Natural killer cell treated with Interleukin-12 subunit alpha and Interleukin-12 subunit beta and Interleukin-15 and Interleukin-18, amount 100 ng/mL, for 72 hours (primary cell): ENCODE measurements at places on chromosomes 11 and 22. TPM values are rescaled to one million over a fixed set of nuclear protein-coding genes. Genes with fewer than 3 reads are reported as not detected.

The OR8G1 gene
- total RNA-seq = not detected

- no peak for DNase-seq
Observed at GRCh38 chr11:126949066-126949891, 51.3 kb downstream of the KIRREL3 start.

The RAB36 gene
- 2.1 TPM for total RNA-seq

GRCh38 chr11:62493801-62494200 lies 52.8 kb downstream of the AHNAK start:
- DNase-seq = no peak

DNA sequence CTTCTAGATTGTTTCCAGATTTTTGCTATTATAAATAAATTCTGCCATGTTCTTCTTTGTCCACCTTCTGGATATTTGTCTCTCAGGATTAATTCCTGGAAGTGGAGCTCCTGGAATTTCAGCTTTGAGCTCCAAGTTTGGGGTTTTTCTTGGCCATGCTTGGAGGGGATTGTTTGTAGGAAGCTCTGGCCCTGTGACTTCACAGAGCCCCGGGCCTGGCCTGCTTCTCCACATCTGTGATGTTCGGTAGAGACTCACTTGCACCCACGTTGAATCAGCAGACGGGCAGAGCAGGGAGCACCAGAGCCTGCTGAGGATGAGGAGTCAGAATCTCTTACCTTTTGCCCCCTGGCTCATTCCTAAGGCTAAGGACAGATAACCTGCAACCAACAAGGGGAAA lies 35.7 kb downstream of the LRRC32 start:
- no peak for DNase-seq

GRCh38 chr22:36900225-36900624 lies 13.2 kb upstream of the CSF2RB start:
- DNase-seq = no peak

The INSC gene
- not detected for total RNA-seq

- no peak for DNase-seq
Observed at GRCh38 chr11:113419454-113420003, 31.9 kb downstream of the ANKK1 start.

The CRYBB3 gene
- 0.78 TPM for total RNA-seq

DNA sequence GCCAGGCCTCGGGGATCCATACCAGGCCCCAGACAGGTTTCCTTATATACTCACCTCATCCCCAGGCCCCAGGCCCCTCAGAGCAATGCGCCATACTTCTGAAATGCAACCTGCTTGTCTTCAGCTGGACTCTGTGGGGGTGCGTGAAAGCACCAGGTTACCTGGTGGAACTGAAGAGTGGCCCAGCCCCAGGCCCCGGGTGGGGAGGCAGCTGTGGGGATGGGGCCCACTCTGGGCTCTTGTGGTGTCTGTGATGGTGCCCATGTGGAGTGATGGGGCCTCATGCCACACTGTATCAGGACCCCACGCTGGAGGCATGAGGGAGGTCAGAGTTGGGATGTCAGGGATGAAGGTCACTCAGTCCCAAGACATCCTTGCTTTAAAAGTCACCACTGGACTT lies 999.0 kb downstream of the BRD1 start:
- DNase-seq = no peak

The GDPD4 gene
- total RNA-seq = not detected

GRCh38 chr11:69210310-69211035 lies 54.7 kb downstream of the SMIM38 start:
- peak; percentile 54 for DNase-seq

- no peak for DNase-seq
Observed at GRCh38 chr11:83292709-83293456, 6.7 kb upstream of the CCDC90B start.

DNA sequence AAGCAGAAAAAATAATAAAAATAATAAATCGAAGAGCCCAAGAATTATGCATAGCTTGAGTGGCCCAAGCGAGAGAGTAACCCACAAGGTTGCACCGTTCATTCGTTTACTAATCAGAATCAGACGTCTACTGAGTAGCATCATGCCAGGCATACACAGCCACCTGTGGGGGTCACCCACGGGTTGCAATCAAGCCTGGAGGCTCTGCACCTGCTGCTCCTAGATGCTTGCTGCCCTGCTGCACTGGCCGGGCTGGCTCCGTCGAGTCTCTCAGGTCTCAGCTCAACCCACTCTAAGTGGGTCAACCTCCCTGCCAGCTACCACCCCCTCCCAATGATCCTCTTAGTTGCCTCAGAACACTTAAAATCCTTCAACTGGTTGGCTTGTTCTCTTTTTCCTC lies 2.0 kb upstream of the TESMIN start:
- no peak for DNase-seq

GRCh38 chr11:100867606-100868005 lies 180.5 kb downstream of the ARHGAP42 start:
- DNase-seq = no peak

The HBD gene
- total RNA-seq = not detected

GRCh38 chr11:70869054-70869453 lies 383.3 kb downstream of the SHANK2 start:
- no peak for DNase-seq

The HBE1 gene
- total RNA-seq = not detected

The OR51B5 gene
- not detected for total RNA-seq

The PHRF1 gene
- 49.2 TPM for total RNA-seq

DNA sequence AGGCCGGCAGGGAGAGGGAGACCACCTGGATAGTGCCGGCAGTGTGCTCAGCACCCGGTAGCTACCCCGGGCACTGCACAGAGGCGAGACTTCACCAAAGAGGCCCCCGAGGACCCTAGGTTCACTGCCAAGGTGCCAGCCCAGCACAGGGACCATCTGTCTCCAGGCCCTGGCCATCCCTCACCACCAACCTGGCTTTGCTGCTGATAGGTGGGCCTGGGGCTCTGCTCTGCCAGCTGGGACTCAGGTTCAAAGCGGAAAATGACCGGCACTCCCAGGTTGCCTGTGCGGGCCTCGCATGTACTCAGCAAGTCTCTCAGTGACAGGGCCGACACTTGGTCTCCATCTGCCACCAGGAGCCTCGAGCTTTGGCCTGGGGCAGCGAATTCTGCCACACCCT lies 812.2 kb downstream of the BRD1 start:
- no peak for DNase-seq

The FAM227A gene
- 0.59 TPM for total RNA-seq

The PHOX2A gene
- total RNA-seq = not detected

GRCh38 chr11:132540581-132540980 lies 991.7 kb downstream of the OPCML start:
- no peak for DNase-seq

The KCNQ1OT1 gene
- total RNA-seq = 0.52 TPM

DNA sequence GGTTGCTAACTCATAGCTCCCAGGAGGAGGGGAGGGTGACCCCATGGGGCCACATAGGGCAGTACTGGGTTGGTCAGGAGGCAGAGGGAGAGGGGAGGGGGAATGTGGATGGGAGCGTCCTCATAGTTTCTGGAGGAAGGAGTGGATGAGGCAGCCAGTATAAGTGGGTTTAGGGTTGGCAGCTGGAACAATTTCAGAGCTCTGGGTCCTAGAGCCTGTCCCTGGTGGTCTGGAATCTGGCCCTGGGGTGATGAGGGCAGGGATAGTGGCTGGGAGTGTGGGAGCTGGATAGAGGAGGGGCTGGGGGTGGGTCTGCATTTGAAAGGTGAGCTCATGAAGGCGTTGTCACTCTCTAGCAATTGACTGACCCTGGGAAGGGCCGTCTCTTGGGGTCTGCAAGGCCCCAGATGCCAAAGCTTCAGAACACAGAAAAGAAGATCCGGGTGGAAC lies 5.3 kb upstream of the MRGPRG start:
- DNase-seq = no peak

The TSSK2 gene
- not detected for total RNA-seq

DNA sequence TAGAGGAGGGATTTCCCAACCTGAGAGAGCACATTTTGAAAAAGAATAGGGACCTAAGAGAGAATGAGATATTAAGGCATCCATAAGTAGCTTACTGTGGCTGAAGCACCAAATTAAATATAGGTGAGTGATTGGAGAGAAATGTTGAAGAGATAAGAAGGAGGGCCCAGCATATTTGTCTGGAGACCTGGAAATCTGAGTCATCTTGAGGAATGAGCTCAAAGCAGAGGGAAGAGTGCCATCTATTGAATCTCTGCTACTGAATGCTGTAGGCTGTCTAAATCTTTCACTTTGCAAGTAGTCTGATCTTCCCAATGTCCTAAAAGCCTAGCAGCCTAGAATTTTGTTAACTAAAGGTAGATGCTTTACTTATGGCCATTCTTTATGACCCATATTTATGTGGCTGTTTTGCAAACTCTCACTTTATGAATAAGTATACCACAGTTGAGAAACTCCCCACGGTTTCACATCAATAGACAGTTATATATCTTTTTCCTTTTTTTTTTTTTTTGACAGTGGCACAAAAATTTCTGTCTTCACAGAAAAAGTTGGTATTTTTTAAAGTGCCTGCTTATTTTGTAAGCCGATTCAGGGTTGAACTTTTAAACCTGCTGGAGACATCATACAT lies 2093.5 kb downstream of the LRRC4C start:
- DNase-seq = no peak

DNA sequence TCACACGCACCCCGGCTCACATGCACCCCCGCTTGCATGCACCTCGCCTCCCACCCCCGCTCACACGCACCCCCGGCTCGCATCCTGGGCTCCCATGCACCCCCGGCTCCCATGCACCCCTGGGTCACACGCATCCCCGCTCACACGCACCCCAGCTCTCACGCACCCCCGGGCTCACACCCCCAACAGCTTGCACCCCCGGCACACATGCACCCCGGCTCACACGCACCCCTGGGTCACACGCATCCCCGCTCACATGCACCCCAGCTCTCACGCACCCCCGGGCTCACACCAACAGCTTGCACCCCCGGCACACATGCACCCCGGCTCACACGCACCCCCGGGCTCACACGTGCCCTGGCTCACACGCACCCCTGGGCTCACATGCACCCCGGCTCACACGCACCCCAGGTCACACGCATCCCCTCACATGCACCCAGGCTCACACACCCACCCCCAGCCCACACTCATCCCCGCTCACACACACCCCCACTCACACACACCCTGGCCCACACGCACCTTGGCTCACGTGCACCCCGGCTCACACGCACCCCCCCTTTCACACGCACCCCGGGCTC lies 16.2 kb downstream of the TSPAN4 start:
- DNase-seq = no peak

DNA sequence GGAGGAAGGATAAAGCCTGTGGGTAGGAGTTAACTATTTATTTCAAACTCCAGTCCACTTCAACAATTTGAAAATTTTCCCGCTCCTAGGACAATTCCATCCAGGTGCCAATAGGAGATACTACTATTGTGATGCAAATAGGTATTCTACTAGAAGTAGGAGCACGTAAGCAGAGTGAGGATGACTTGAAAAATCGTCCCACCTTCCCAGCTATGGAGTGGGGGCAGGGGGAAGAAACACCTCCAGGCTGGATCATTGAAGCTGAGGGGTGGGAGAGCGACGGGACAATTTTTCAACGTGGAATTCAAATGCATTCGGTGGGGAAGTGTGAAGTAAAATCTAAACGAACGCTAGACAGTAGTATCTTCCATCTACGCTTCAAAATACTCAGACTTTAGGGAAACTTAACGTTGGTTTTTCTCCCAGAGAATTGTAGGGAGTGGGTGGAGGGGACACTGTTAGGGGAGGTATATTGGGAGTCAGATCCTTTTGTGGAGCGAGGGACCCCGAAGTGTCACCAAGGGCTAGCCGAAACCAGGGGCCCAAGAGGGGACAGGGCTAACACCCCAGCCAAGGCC lies 523 bp upstream of the ARHGAP42 start:
- no peak for DNase-seq

DNA sequence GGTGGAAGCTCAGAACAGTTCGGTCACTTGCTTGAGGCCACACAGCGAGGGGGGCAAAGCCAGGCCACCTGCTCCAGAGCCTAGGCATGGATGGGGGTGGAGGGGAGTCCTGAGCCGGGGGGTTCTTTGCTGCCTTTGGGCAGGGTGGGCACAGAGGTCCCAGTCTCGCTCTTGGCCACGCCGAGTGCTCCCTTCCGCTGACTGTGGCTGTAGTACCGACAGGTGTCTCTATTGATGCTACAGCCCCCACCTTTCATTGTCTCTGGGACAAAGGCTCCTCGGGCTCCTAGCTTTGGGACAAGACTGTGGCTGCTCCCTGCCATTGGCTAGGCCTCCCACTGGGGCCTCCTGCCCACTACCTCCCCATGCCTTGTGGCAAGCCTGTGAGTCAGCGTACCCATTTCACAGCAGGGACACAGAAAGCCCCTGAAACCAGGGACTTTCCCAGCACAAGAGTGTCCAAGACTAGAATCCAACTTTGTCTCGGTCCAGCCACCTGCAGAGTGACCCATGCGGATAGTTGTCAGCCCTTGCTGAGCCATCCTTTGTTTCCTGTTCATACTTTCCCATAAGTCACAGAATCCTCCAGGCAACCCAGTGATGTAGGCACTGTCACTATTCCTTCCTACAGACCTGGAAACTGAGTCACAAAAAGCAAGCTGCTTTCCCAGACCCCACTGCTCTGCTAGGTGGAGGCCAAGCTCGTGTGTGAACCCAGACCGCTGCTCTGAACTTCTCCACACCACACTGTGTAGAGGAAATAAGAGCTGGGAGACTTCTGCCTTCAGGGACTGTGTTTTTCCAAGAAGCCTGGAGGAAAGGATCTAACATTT lies 17.2 kb downstream of the MYEOV start:
- peak; percentile 82 for DNase-seq

GRCh38 chr11:47765086-47765485 lies 2.1 kb downstream of the FNBP4 start:
- DNase-seq = no peak

DNA sequence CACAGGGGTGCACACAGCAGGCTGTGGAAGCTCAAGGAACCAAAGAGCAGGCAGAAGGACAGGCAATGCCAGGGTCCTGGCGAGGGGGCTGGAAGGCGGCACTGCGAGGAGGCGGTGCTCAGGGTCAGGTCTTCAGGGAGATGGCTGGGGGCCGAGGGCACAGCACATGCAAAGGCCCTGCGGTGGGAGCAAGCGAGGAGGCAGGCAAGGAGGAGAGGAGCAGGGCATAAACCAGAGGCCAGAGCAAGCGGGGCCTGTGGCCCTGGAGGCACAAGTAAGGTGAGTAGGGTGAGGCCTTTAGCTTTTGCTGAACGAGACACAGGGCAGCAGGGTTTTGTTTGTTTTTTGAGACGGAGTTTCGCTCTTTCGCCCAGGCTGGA lies 126.9 kb downstream of the ARHGAP8 start:
- no peak for DNase-seq

GRCh38 chr11:122756417-122756816 lies 81.9 kb upstream of the CRTAM start:
- DNase-seq = peak; percentile 66

GRCh38 chr11:13917264-13917663 lies 45.3 kb upstream of the SPON1 start:
- DNase-seq = no peak

GRCh38 chr22:45504373-45505341 lies 2.0 kb downstream of the FBLN1 start:
- no peak for DNase-seq
